ENCODE measurements at places on chromosomes 13 and 19.

GRCh38 chr13:83450591-83450990, 431.7 kb downstream of the SLITRK1 start:
- DNase-seq: no peak

GRCh38 chr13:91311491-91311890, 36.0 kb upstream of the MIR17HG start:
- no peak for DNase-seq

DNA sequence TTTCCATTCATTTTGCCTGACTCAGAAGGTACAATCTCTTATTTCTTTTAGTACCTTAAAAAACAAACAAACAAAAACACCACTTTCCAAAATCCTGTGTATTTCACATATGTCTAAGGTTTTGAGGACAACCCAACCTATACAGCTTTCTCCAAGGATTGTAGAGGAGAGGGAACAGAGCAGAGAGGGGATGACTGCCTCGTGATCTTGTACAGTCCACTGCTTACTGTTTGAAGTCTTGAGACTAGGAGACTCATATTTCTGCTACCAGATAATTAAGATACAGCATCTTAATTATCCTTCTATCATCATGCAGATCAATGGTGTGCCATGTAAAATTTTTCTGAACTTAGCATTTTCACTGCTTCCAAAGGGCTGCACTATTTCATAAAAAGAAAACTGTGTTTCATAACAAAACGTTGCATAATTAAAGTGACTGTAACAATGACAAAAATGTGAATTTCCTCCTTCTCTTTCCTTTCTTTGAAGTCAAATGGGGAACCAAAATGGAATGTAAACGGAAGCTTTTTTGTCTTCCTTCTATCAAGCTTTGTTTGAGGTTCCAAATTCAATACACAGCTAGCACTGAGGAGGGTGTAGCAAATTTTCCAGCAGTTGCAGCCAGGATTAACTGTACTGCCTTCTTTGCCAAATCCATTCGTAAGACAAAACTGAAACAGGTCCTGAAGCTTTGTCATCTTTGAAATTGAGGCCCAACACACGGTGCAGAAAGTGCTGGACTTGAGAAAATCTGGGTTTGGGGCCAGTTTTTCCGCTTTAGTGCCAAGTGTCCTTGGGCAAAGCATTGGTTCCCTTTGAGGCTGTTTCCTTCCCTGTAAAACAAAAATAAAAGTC, 34.9 kb upstream of the RCBTB2 start:
- no peak for DNase-seq

- no peak for DNase-seq
These were observed 74.8 kb upstream of the XPO4 start for GRCh38 chr13:20977394-20977793.

- no peak for DNase-seq
These were observed 581 bp downstream of the CALR start for GRCh38 chr19:12938779-12939601.

GRCh38 chr13:38542601-38543000, 144.3 kb upstream of the FREM2 start:
- no peak for DNase-seq

- no peak for DNase-seq
These were observed 33.1 kb downstream of the CERS4 start for GRCh38 chr19:8242211-8242821.

DNA sequence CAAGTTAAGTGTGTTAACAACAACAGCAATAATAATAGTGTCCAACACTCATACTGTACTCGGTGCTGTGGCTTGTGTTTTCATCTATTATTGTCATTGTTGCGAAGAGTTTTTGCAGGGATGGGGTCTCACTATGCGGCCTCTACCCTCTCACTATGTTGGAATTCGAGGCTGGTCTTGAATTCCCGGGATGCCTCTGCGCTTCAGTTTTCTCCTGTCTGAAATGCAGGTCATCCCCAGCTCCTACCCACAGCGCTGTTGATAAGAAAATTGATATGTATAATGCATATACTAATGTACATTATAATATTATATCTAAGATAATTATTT, 4.9 kb upstream of the SBK3 start:
- no peak for DNase-seq

- no peak for DNase-seq
These were observed 20.5 kb downstream of the IQCN start for GRCh38 chr19:18253716-18254115.

GRCh38 chr13:91356919-91357612, 9.6 kb downstream of the MIR17HG start:
- DNase-seq: peak; percentile 27

DNA sequence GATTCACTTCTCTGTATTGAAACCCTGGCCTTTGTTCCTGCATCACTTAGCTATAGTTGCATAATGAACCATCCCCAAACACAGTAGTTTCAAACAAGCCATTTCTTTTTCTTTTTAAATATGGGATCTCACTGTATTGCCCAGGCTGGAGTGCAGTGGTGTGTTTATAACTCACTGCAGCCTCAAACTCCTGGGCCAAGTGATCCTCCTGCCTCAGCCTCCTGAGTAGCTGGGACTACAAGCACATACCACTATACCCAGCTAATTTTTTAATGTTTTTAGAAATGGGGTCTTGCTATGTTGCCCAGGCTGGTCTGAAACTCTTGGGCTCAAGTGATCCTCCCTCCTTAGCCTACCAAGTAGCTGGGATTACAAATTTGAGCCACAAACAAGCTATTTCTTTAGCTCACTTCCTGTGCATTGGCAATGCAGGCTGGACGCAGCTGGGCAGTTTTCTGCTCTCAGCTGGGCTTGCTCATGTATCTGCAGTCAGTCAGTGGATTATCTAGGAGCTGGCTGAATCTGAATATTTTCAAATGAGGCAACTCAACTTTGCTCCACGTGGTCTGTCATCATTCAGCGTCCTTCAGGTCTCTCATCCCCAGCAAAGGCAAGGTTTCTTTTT, 49.5 kb upstream of the SIN3B start:
- DNase-seq: no peak

- DNase-seq: peak; percentile 22
These were observed 6.3 kb downstream of the ERICH4 start for GRCh38 chr19:41449079-41449864.

- no peak for DNase-seq
These were observed 9.7 kb upstream of the C19orf12 start for GRCh38 chr19:29724746-29725145.

GRCh38 chr19:20388706-20389225, 176.8 kb downstream of the ZNF737 start:
- DNase-seq: no peak

DNA sequence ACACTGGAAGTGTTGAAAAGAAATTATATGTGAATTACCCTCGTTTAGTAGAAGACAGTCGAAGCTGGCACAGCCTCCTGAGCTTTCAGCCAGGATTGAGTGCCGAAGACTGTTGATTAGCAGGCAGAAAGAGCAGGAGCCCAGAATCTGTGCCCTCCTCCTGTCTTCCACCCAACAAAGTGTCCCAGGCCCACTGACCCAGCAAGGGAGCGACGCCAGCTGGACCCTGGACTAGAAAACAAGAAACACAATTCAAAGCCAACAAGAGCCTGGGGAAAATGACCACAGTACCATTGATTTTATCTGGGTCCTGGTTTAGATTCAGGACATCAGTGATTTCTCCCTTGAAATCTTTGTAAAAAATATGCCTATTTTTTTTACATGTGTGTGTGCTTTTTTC, 120.7 kb downstream of the RXFP2 start:
- no peak for DNase-seq

DNA sequence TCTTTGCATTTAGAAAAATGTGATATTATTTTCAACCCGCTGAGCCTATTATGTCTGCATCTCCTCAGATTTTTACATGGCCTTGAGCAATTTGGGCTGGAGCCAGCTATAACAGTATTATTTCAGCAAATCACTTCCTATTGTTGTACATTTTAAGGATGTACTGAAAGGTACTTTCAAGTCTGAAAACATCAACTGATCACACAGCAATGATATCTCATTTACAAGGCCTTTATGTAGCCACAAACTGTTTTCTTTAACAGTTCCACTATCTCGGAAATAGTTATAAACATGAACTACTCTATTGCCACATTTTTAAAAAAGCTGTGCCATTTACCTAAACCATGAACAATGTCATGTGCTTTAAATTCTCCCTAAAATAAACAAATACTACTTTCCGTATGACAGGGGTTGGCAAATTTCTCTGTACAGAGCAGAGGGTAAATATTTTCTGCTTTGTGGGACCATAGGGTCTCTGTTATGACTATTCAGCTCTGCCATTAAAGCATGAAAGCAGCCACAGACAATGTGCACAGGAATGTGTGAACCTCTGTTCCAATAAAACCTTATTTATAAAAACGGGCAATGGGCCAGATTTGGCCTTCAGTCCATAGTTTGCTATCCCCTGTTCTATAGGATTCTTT, 560.4 kb downstream of the GPC6 start:
- DNase-seq: no peak

All from NCI-H2171 treated with DMSO at 0.1 percent for 48 hours (cell line).